ENCODE measurements at places on chromosomes 5 and 9. TPM values are rescaled to one million over a fixed set of nuclear protein-coding genes. Genes with fewer than 3 reads are reported as not detected.

DNA sequence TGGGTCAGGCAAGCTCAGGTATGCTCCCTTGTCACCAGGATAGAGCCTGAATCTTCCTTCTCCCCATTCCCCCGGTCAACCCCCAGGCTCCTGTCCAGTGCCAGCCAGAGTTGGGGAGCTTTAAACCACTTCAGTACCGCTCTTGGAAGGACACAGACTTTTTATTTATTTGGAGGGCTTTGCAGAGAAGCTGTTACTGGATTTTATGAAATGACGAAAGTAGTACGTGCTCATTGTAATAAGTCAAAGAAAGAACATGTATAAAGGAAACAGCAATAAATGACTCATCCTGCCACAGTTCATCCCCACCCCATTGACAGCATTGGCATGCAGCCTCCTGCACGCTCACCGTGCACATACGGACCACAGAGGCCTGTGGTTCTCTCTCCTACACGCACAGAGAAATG lies 230.3 kb downstream of the AUH start:
- DNase-seq, result no peak
- no peaks in the 10 kb centered on the region for H3K36me3 ChIP-seq
- no peaks in the 10 kb centered on the region for H3K4me1 ChIP-seq
- no peaks in the 10 kb centered on the region for H3K27me3 ChIP-seq

DNA sequence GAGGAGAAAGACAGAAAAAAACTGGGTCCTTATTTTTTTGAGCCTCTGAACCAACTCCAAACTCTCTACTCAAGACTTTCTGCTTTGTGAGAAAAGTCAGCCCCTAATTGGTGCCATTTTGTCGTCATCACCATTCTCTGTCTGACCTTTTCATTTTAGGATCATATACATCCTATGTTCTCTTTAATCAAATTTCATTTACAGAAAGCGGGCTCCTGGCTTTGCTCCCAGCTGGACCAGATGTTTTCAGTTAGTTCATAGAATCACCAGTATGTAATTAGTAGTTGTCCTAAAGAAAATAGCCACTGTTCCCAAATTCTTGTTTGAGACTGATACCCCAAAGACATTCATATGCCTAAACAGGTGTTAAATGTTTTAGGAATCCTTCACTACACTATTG lies 28.6 kb upstream of the SLCO4C1 start:
- H3K4me3 ChIP-seq, result no peak overlapping the region
- no peaks in the 10 kb centered on the region for H3K4me1 ChIP-seq
- DNase-seq, result no peak
- H3K27ac ChIP-seq, result no peak overlapping the region
- no peaks in the 10 kb centered on the region for H3K36me3 ChIP-seq
- H3K27me3 ChIP-seq, result no peaks in the 10 kb centered on the region

- H3K27ac ChIP-seq, result no peak within 1 kb of the TSS
- H3K4me1 ChIP-seq, result peaks cover 2% of the 10 kb centered on the region
- no peaks in the 10 kb centered on the region for H3K36me3 ChIP-seq
- peak within 1 kb of the TSS; percentile 81 for H3K4me3 ChIP-seq
- peak; percentile 95 for DNase-seq
- H3K27me3 ChIP-seq, result no peaks in the 10 kb centered on the region
Observed at GRCh38 chr9:98192503-98193335, at the start of gene CORO2A. CORO2A (minus strand) TSS chr9:98192637; CDS start chr9:98157660, 34,977 bp downstream.

- H3K4me3 ChIP-seq, result no peak overlapping the region
- no peaks in the 10 kb centered on the region for H3K27me3 ChIP-seq
- DNase-seq, result no peak
- H3K4me1 ChIP-seq, result no peaks in the 10 kb centered on the region
- H3K36me3 ChIP-seq, result no peaks in the 10 kb centered on the region
- H3K27ac ChIP-seq, result no peak overlapping the region
Observed at GRCh38 chr9:70079417-70080037, 35.9 kb downstream of the MAMDC2 start.

GRCh38 chr5:51033215-51033614 lies 350.0 kb upstream of the ISL1 start:
- H3K27ac ChIP-seq, result no peak overlapping the region
- no peak for DNase-seq
- H3K4me1 ChIP-seq, result no peaks in the 10 kb centered on the region
- H3K36me3 ChIP-seq, result no peaks in the 10 kb centered on the region
- H3K4me3 ChIP-seq, result no peak overlapping the region

GRCh38 chr9:134969156-134970045 lies 51.7 kb upstream of the FCN1 start:
- H3K27me3 ChIP-seq, result no peaks in the 10 kb centered on the region
- DNase-seq, result peak; percentile 28
- no peaks in the 10 kb centered on the region for H3K4me1 ChIP-seq

- no peaks in the 10 kb centered on the region for H3K36me3 ChIP-seq
- H3K27me3 ChIP-seq, result no peaks in the 10 kb centered on the region
- H3K4me1 ChIP-seq, result peaks cover 17% of the 10 kb centered on the region
Observed at GRCh38 chr5:142683881-142684505, 1.9 kb downstream of the FGF1 start.

GRCh38 chr5:1865486-1865885 lies 17.2 kb downstream of the IRX4 start:
- H3K27ac ChIP-seq, result no peak overlapping the region
- H3K27me3 ChIP-seq, result no peaks in the 10 kb centered on the region
- no peak overlapping the region for H3K4me3 ChIP-seq
- no peaks in the 10 kb centered on the region for H3K36me3 ChIP-seq
- peaks cover 16% of the 10 kb centered on the region for H3K4me1 ChIP-seq
- DNase-seq, result no peak

- no peaks in the 10 kb centered on the region for H3K36me3 ChIP-seq
- H3K4me1 ChIP-seq, result no peaks in the 10 kb centered on the region
- H3K27me3 ChIP-seq, result no peaks in the 10 kb centered on the region
- no peak overlapping the region for H3K4me3 ChIP-seq
- no peak for DNase-seq
Observed at GRCh38 chr9:134390537-134390936, 64.3 kb downstream of the RXRA start.

The KIF20A gene
- 58.0 TPM for total RNA-seq

The RNF183 gene
- total RNA-seq, result 0.48 TPM

The PRLR gene
- 1.1 TPM for total RNA-seq

The DND1 gene
- total RNA-seq, result 1.6 TPM

The FGF10 gene
- total RNA-seq, result 2.8 TPM

The TAF11L9 gene
- total RNA-seq, result not detected

The CDH9 gene
- total RNA-seq, result not detected
